ENCODE measurements at places on chromosomes 11 and 22. TPM values are rescaled to one million over a fixed set of nuclear protein-coding genes. Genes with fewer than 3 reads are reported as not detected.

GRCh38 chr11:72578566-72578965 is 95.7 kb downstream of the PDE2A start:
- no peak for DNase-seq

The CPSF7 gene
- 111 TPM for total RNA-seq

- DNase-seq, result no peak
Observed at GRCh38 chr11:14529951-14530350, 9.8 kb upstream of the PSMA1 start.

GRCh38 chr11:62182147-62182891 is 7.7 kb upstream of the SCGB1D1 start:
- no peak for DNase-seq

GRCh38 chr22:48323746-48324145 is 1503.9 kb downstream of the BRD1 start:
- no peak for DNase-seq

GRCh38 chr11:92253945-92254344 is 29.3 kb downstream of the FAT3 start:
- no peak for DNase-seq

DNA sequence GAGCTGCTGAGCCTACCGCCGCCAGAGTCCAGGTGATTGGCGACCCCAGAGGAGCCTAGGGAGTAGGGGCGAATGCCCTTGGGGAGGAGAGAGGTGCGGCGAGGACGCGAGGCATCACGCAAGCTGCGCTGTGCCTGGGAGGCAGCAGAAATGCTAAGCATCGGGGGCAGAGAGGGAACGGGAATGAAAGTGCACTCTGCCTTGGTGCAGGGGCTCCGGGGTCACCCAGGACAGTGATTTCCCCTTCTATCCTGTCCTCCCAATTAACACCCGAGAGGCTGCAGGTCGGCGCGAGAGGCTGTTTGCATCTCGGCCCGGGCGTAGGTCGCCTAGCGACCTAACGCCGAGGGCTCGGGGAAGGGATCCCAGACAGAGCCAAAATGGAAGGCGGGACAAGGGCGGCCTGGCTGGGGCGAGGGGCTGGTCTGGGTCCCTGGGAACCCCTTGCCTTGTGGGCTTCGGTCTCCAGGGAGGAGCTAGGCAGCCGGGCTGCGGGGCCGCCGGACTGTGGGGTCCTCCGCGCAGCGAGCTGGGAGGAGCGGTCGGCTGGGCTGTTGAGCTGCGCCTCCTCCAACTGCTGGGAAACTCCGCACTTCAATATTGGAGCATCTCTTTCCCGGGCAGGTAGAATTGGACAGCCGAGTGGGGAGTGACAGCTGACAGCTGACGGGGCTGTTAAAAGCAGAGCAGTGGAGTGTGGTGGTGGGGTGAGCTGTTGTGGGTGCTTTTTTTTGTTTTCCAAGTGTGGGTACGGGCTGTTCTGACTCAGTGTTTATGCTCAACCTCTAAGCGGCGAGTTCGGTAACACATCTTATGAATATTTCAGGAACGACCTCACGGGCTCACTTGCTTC is 657 bp downstream of the ELMOD1 start:
- peak; percentile 13 for DNase-seq

Data from CD4-positive, CD25-positive, alpha-beta regulatory T cell (primary cell).